GM12878 (cell line): ENCODE measurements at places on chromosomes 11 and 22. TPM values are rescaled to one million over a fixed set of nuclear protein-coding genes. Genes with fewer than 3 reads are reported as not detected.

- DNase-seq, result no peak
Observed at GRCh38 chr11:1863352-1864216, 10.7 kb downstream of the LSP1 start.

Gene DBX1
- not detected in 2 replicates for total RNA-seq

GRCh38 chr11:127919206-127920000, 668.0 kb downstream of the ETS1 start:
- no peak for DNase-seq

DNA sequence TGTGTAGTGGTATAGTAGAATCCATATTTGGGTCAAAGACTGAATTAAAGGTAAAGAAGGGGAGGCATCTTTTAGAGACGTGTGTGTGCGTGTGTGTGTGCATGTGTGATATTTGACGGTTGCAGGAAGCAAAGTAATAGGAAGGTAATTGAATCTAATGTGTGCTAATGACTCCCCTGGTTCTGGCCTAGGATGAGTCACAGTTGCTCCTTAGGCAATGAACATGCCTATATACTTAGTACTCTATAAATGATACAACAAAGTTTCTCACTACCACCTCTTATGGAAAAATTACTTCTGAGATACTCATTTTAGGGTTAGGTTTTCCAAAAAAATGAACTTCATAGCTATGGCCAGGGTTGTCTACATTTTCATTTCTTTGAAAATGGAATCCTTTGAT, 409.6 kb downstream of the GUCY1A2 start:
- no peak for DNase-seq

DNA sequence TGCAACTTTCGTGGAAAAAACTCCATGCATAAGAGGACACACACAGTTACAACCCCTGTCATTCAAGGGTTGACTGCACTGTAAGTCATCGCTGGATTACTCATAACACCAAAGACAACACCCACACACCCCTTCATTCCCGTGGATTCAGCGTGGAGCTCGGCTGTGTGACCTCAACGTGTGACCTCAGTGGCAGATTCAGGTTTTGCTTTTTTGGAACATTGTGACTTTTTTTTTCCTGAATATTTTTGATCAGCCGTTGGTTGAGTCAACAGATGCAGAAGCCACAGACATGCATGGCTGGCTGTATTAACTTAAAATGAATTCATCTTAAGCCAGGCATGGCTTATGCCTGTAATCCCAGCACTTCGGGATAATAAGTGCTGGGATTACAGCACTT, 19.7 kb upstream of the MUC5AC start:
- DNase-seq, result no peak

Gene SELENOH
- 261 and 269 TPM in 2 replicates for total RNA-seq

Gene MRPL17
- 85.8 and 91.7 TPM in 2 replicates for total RNA-seq

GRCh38 chr11:17707830-17708229, 11.5 kb upstream of the MYOD1 start:
- no peak for DNase-seq

GRCh38 chr11:92022499-92022898, 202.1 kb upstream of the FAT3 start:
- DNase-seq, result no peak

DNA sequence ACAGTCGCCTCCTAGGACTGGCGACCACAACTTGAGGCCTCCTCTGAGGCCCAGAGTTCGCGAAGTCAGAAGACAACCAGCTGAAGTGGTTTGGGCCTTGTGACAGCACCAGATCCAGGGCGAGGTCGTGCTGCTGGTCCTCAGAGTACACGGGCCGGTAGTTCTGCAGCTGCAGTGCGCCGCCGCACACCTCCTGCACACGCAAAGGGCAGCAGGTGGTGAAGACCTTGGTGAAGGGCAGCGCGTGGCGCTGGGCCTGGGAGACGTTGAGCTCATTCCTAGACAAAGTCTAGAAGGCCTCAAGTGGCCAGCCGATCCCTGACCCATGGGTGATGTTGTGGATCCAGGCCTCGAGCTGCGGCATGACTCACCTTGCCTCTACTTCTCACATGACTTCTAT, 18.2 kb downstream of the CD3E start:
- DNase-seq, result no peak

Gene OOSP4A
- total RNA-seq, result not detected in 2 replicates

DNA sequence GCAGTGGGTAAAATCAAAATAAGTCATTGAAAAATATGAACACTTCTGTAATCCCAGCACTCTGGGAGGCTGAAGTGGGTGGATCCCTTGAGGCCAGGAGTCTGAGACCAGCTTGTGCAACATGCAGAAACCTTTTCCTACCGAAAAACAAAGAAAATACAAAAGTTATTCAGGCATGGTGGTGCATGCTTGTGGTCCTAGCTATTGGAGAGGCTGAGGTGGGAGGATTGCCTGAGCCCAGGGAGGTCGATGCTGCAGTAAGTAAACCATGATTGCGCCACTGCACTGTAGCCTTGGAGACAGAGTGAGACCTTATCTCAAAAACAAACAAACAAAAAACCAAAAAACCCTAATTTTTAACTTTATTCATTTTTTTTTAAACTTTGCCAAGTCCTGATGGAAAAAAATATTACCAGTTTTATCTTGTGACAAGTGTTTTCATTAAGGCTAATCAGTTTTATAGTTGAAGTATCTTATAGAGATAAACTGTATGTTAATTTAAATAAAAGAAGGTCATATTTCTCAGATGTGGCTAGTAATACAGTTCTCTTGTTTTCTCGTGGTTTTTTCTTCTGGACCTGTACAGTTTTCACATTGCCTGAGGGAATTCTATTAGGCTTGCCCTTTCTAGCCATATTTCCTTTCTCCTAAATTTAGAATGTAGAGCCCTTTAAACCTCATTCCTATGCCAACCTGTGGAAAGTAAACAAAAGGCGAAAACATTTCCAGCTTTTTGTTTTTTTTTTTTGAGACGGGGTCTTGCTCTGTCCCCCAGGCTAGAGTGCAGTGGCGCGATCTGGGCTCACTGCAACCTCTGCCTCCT, 9.4 kb downstream of the HIPK3 start:
- DNase-seq, result no peak

Gene GPR83
- total RNA-seq, result 0.11 TPM in 1 of 2 replicates, not detected in the other

Gene SMTNL1
- total RNA-seq, result not detected in 2 replicates

DNA sequence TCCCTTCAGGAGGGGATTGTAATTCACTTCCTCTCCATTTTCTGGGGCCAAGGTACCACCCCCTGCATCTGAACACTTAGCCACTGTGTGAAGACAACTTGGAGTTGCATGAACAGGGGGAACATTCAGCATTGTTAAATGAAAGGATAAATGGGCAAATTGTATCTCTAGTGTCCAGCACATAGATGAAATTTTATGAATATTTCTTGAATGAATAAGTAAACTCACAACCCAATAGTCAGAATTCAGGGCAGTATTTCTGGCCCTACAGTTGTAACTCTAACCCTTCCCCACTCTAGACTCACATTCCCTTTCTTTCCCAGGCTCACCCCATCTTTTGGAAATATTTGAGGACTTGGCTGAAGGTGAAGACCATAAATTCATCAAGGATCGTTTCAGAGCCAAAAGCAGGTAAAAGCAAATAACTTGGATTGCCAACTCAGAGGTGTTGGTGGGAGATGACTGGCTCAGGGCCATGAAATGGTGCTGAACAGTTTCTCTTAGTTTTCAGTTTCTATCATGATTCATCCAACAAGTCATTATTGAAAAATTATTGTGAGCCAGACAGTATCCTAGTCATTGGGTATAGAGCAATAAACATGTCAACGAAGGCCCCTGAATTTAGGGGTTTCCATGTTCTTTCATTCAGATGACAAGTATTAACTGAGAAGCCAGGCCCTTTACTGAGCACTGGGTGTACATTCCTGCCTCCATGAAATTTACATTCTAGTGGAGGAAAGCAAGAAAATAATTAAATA, 33.3 kb upstream of the ZC3H12C start:
- DNase-seq, result no peak

Gene RANGAP1
- 103 and 109 TPM in 2 replicates for total RNA-seq

DNA sequence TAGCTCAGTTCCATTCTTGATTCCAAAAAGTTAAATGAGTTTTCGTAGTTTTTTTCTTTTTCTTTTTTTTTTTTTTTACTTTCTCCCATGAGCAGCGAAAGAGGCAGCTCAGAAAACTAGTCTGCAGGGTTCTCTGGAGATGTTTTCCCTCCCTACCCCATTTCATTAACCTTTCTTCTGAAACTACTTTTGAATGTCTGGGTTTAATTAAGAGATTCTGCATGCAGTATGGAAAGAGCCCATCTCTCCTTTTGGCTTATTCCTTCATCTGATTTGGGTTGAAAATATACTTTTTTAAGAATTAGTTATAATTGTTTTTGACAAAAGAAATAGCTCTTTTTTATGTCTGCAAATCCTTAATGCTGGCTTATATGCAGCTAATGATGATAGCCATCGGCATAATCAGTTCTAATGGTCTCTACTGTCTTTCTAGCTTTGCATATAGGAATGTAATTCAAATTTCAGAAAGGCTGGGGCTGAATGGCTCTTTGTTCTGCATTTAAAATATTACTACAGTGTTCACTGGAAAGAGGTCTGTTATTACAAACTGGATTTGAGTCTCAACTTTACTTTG, 265.3 kb downstream of the FAT3 start:
- no peak for DNase-seq

GRCh38 chr11:15202626-15203025, 87.9 kb downstream of the INSC start:
- DNase-seq, result no peak
